ENCODE measurements at places on chromosomes 1 and 21. TPM values are rescaled to one million over a fixed set of nuclear protein-coding genes. Genes with fewer than 3 reads are reported as not detected.
A peak's percentile ranks its signal among the peaks of the same experiment; 100 is the strongest.

DNA sequence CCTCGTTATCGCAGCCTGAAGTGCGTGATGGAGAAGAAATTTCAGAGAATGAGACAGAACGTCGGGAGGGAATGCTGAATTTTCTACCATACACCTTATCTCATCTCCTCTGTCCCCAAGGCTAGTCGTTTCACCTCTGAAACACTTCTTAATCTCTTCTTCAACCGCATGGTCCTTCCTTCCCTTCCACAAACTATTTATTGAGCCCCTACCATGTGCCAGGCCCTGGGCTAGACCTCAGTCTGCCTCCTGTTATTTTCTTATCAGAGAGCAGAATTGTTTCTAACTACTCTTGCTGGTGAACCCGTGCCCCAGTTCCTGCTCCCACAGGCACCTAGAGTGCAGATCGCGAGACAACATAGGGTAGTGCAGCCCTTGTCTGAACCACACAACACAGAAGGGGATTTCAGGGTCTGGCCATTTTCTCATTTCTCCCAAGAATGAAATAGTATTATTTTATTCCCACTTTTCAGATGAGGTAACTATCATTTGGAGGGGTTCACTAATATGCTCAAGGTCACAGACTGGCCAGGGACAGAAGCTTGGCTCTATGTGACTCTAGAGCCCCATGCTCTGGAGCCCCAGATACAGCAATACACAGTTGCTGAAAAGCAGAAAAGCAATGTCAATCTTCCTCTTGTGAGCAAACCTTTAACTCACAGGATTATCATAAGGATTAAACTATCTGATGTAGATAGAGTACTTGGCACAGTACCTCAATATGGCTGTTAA is 598 bp upstream of the ADIPOR1 start:
- H3K4me3 ChIP-seq: peak overlapping the region; percentile 88
- no peak for DNase-seq
- peaks cover 37% of the 10 kb centered on the region for H3K4me1 ChIP-seq
- H3K27ac ChIP-seq: peak overlapping the region; percentile 80

- peaks cover 72% of the 10 kb centered on the region for H3K4me1 ChIP-seq
- peak overlapping the region; percentile 86 for H3K27ac ChIP-seq
- peaks cover 14% of the 10 kb centered on the region for H3K36me3 ChIP-seq
- DNase-seq: no peak
- no peak overlapping the region for H3K4me3 ChIP-seq
These were observed 1.6 kb upstream of the SH3BGRL3 start for GRCh38 chr1:26278303-26278702.

GRCh38 chr1:177914603-177915002 is 55.3 kb downstream of the SEC16B start:
- no peaks in the 10 kb centered on the region for H3K36me3 ChIP-seq
- H3K27ac ChIP-seq: no peak overlapping the region
- no peak for DNase-seq
- H3K4me3 ChIP-seq: no peak overlapping the region

DNA sequence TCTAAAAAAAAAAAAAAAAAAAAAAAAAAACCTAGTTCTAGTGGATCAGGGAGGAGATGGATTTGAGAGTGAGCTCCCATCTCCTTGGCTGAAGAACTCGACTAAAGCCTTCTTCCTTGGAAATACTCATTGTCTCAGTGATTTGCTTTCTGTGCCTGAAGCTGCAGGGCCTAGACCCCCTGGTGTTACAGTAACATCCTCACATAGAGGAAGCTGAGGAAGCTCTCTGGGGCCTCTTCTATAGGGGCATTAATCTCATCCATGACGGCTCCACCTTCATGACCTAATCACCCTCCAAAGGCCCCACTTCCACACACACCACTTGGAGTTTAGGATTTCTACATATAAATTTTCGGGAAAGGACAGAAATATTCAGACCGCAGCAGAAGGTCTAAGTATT is 95.9 kb upstream of the ETS2 start:
- no peak overlapping the region for H3K4me3 ChIP-seq
- no peaks in the 10 kb centered on the region for H3K4me1 ChIP-seq
- DNase-seq: no peak
- H3K36me3 ChIP-seq: no peaks in the 10 kb centered on the region
- H3K27me3 ChIP-seq: no peaks in the 10 kb centered on the region
- H3K27ac ChIP-seq: no peak overlapping the region

DNA sequence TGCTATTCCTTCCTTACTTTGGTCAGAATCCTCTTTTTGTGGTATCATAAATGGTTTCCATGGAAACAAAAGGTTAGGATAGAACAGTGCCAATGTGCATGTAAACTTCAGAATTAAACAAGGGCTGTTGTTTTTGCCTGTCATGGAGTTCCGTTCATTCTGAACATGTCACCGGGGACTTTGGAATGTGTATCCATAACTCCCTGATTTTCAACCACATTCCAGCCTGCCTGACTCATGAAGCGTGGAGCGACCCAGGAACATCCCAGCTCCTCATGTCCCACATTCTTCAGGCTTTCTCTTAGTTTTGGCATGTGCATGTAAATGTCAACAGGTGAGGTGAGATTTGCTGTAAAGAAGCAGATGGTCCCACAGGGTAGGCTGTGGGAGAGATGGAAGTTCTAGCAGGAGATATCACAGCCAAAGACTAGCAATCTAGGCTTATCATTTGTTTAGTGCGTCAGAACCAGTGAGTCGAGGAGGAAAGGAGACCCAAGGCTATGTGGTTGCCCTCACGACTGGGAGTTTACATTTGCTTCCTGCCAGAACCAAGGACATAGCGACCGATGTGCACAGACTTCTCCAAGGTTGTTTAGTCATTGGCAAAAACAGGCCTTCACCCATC is 23.0 kb upstream of the DNAJC11 start:
- no peak overlapping the region for H3K27ac ChIP-seq
- no peaks in the 10 kb centered on the region for H3K4me1 ChIP-seq
- no peaks in the 10 kb centered on the region for H3K36me3 ChIP-seq
- H3K4me3 ChIP-seq: no peak overlapping the region

DNA sequence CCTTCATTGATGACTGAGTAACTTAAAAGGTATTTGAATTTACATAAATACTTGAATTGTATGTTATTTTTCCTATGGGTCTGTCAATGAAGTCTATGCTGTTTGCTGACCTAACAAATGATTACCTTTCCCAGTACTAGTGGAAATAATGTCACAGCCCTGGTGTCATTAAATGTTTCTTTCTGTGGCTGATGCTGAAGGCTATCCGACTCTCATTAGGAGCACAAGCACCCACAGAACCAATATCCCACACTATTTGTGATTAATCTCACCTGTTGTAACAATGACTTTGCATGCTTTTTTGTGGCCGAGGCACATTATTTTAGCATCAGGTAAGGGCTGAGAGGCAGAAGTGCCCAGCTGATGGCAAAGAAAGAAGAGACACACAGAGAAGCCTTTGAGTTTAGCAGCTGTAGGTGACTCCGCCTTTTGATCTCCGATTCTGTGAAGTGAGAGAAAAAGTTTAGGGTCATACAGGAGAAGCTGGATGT is 25.8 kb upstream of the TRIM45 start:
- no peak for DNase-seq
- H3K4me1 ChIP-seq: no peaks in the 10 kb centered on the region
- H3K4me3 ChIP-seq: no peak overlapping the region
- H3K27ac ChIP-seq: no peak overlapping the region
- H3K27me3 ChIP-seq: no peaks in the 10 kb centered on the region

DNA sequence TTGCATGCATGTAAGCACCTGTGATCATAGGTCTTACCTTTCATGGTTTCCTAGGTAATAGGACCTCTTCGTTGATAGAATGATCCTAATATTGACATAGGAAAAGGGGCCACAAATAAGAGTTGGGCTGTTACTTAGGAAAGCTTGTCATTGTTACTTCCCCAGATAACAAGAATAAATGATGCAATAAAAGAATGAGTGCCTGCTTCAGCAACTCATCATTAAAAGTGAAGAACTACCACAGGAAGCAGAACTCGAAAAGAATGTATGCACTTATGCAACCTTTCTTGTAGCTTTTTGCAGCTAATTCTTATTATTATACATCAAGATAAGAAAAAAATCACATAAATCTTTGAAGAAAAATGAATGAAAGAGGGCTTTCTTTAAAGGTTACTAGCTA is 548.6 kb downstream of the LTN1 start:
- H3K27me3 ChIP-seq: no peaks in the 10 kb centered on the region
- DNase-seq: no peak
- no peak overlapping the region for H3K4me3 ChIP-seq
- H3K36me3 ChIP-seq: no peaks in the 10 kb centered on the region
- H3K27ac ChIP-seq: no peak overlapping the region
- no peaks in the 10 kb centered on the region for H3K4me1 ChIP-seq

DNA sequence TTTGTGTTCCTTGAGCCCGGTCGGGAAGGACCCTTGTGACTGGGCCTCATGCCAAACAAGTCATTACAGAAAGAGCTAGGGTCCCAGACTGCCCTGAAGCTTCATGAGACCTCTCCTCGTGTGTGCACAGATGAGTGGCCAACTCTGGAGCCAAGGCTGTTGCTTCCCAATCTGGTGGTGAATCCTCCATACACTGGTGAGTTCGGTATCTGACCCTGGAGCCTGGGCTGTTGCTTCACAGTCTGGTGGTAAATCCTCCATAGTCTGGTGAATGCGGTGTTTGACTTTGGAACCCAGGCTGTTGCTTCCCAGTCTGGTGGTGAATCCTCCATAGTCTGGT is 737.8 kb downstream of the MATN1 start:
- H3K27me3 ChIP-seq: no peaks in the 10 kb centered on the region
- H3K4me1 ChIP-seq: no peaks in the 10 kb centered on the region
- no peaks in the 10 kb centered on the region for H3K36me3 ChIP-seq
- H3K4me3 ChIP-seq: no peak overlapping the region
- no peak for DNase-seq
- no peak overlapping the region for H3K27ac ChIP-seq

DNA sequence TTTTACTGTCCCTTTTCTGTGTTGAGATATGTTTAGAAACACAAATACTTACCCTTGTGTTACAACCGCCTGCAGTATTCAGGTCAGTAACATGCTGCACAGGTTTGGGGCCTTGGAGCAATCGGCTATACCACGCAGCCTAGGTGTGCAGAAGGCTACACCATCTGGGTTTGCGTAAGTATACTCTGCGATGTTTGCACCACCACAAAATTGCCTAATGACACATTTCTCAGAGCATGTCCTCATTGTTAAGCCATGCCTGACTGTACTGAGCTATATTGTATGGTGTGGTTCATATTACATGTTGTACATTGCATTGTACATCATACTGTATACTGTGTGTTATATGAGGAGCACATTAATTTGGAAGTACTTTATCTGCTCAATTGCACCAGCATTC is 247.4 kb downstream of the RHOU start:
- no peak overlapping the region for H3K27ac ChIP-seq
- no peaks in the 10 kb centered on the region for H3K27me3 ChIP-seq
- no peak overlapping the region for H3K4me3 ChIP-seq
- DNase-seq: no peak
- no peaks in the 10 kb centered on the region for H3K4me1 ChIP-seq

DNA sequence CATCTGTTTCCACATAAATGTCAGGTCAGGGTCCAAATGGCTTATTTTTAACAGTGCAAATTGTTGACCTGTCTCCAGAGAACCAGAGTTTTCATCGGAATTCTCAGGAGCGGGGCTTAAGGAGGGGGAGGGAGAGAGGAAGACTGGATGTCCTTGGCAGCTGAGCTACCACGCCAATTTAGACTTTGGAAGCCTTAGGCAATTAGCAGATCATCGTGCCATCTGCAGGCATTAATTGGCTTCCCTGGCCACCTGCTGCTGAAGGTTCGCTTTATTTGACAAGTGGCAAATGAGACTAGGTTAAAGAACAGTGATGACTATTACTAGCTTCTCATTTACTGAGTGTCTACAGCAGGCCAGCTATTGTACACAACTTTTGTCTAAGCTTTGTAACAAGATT is 43.7 kb downstream of the HLX start:
- DNase-seq: no peak
- no peaks in the 10 kb centered on the region for H3K36me3 ChIP-seq
- no peak overlapping the region for H3K4me3 ChIP-seq
- H3K27me3 ChIP-seq: no peaks in the 10 kb centered on the region
- no peak overlapping the region for H3K27ac ChIP-seq

GRCh38 chr1:79638382-79638781 is 631.9 kb upstream of the ADGRL4 start:
- no peaks in the 10 kb centered on the region for H3K4me1 ChIP-seq
- H3K27ac ChIP-seq: no peak overlapping the region
- H3K4me3 ChIP-seq: no peak overlapping the region
- no peaks in the 10 kb centered on the region for H3K27me3 ChIP-seq
- no peak for DNase-seq
- H3K36me3 ChIP-seq: no peaks in the 10 kb centered on the region

DNA sequence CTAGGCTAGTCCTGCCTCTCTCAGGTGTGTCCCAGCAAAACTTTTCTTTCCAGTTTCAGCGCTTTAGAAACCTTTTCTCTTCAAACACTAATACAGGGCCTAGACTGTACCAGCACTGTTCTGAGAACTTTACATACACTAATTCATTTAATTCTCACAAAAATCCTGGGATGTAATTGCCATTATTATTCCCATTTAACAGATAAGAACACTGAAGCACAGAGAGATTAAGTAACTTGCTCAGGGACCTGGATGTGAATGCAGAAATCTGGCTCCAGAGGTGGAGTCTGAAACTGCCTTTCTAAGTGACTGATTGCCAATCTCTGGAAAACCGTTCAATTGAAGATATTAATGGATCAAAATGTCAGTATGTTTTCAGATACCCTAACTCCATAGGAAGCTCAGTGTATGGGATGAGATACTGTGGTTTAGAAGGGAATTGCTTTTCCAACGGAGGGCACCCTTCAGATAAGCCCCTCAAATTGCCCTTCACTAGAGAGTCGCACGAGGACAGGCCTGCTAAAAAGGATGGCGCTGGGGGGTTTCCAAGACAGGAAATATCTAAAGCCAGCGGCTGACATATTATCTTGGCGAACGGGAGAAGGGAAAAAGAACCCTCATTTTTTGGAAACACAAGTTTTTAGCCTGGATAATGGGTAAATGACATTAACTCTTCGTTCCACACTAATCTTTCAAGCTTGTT is 698 bp upstream of the UCK2 start:
- H3K36me3 ChIP-seq: no peaks in the 10 kb centered on the region
- no peaks in the 10 kb centered on the region for H3K27me3 ChIP-seq
- no peak overlapping the region for H3K27ac ChIP-seq
- DNase-seq: no peak
- peak overlapping the region; percentile 47 for H3K4me3 ChIP-seq
- peaks cover 15% of the 10 kb centered on the region for H3K4me1 ChIP-seq

DNA sequence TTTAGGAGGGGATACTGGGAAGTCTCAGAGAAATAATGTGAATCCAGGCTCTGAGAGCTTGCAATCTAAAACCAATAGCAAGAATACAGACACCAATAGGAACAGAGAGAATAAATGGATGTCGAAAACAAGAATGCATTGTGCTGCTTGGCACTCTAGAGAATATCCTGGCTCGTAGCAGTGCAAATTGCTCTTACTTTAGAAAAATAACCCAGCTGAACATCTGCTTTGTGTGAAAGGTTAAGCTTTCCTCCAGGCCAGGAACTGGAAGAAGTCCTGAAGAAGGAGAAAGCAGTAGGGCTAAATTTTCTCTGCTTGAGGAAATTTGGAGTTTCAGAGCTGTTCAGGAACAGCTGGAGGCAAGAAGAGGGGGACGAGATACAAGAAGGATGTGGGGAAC is 382.3 kb downstream of the HHIPL2 start:
- no peak overlapping the region for H3K4me3 ChIP-seq
- no peak overlapping the region for H3K27ac ChIP-seq
- no peaks in the 10 kb centered on the region for H3K27me3 ChIP-seq
- H3K4me1 ChIP-seq: no peaks in the 10 kb centered on the region
- H3K36me3 ChIP-seq: no peaks in the 10 kb centered on the region

The FAM3B gene
- total RNA-seq: not detected

The FNDC5 gene
- not detected for total RNA-seq

The EPHA2 gene
- total RNA-seq: not detected

The KCNJ15 gene
- total RNA-seq: not detected

The LAX1 gene
- total RNA-seq: 32.2 TPM

The LCE2B gene
- not detected for total RNA-seq

The BRDT gene
- not detected for total RNA-seq

The HMGCS2 gene
- not detected for total RNA-seq

The CAMK1G gene
- total RNA-seq: not detected

The ST6GALNAC3 gene
- total RNA-seq: 0.33 TPM

The MXRA8 gene
- total RNA-seq: 0.26 TPM

Data from CD8-positive, alpha-beta memory T cell (primary cell).